ENCODE measurements at places on chromosomes 5 and 9.

- no peak for DNase-seq
Observed at GRCh38 chr5:53249529-53250200, 140.1 kb upstream of the MOCS2 start.

GRCh38 chr9:135614821-135615665 lies 24.3 kb downstream of the GLT6D1 start:
- no peak for DNase-seq

- no peak for DNase-seq
Observed at GRCh38 chr9:107711542-107711941, 222.0 kb upstream of the KLF4 start.

DNA sequence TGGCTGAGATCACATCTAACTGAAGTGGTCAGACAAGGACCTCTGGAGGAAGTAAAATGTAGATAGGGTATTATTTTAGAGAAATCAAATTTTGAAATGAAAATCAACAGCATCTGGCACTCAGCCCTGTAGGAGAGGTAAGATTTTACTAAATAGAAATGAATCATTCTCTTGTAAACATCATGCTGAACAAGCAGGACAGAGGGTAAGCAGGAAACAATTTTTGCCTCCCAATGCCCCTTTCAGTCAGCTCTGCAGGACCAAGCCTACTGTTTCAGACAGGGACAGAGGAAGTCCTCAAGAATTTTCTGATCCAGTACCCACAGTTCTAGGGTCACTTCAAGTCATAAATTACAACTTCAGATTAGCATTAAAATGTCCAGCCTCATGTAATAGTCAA lies 190.1 kb downstream of the ESM1 start:
- no peak for DNase-seq

DNA sequence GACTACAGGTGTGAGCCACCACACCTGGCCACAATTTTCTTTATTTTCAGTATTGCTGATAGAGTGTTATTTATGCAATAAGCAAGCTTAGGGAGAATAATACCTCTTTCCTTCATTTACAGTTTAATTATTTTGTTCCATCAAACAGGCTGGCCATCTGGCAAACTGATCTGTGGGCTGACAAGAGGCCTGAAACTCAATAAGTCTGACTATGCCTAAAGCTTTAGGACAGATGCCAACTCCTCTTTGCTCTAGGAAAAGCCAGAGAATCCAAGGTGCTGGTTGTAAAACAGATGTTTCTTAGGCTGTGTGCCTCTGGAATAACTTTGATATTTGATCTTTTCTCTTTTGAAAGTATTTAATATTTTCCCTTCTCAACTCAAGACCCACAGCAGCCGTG lies 98.4 kb downstream of the TARS1 start:
- no peak for DNase-seq

- no peak for DNase-seq
Observed at GRCh38 chr9:129027224-129027684, 877 bp downstream of the SH3GLB2 start.

Data from K562 (cell line).